ENCODE measurements at places on chromosomes 1 and 21. TPM values are rescaled to one million over a fixed set of nuclear protein-coding genes. Genes with fewer than 3 reads are reported as not detected.

The CLDN19 gene
- total RNA-seq = not detected

The ADGRB2 gene
- 7.7 TPM for total RNA-seq

The JAM2 gene
- 40.4 TPM for total RNA-seq

The MTMR11 gene
- total RNA-seq = 6.1 TPM

The KCNJ9 gene
- not detected for total RNA-seq

The TIAM1 gene
- total RNA-seq = 2.1 TPM

The C4BPB gene
- 0.24 TPM for total RNA-seq

The RASSF5 gene
- 15.5 TPM for total RNA-seq

The AADACL4 gene
- total RNA-seq = not detected

The CCDC185 gene
- not detected for total RNA-seq

The LRRC39 gene
- 90.7 TPM for total RNA-seq

The RAB25 gene
- not detected for total RNA-seq

The TBX19 gene
- total RNA-seq = 0.48 TPM

The TMPRSS15 gene
- not detected for total RNA-seq

Measured in cardiac septum (tissue), 1 donor.